Common myeloid progenitor, CD34-positive (primary cell): ENCODE measurements at places on chromosomes 2 and 18.

DNA sequence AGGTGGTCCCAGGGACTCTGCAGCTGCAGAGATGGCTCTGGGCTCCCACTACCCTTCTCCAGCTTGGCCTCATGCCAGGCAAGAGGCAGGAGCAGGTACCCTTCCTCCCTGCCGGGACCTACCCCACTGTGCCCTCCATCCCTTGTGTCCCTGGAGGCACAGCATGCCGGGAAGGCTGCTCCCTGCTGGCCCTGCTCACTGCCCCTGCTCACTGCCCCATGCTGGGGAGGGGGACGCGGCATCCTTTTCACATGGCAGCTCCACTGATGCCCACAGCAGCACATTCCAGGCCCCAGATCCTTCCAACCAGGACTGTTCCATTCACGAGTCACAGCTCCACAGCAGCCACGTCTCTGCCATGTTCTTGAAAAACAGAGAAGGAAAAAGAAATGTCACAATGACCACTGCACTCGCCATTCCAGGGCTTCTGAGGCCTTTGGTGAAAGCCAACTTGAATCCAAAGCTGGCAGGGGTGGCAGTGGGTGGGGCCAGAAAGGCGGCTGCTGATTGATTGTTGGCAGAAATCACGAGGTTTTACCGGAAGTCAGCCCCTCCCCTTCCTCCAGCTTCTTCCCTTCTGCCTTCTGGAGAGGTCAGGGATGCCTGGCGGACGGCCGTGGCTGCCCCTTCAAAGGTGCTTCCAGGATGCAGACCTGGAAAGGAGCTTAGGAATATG lies 268.0 kb downstream of the CYP26B1 start:
- no peak for DNase-seq

DNA sequence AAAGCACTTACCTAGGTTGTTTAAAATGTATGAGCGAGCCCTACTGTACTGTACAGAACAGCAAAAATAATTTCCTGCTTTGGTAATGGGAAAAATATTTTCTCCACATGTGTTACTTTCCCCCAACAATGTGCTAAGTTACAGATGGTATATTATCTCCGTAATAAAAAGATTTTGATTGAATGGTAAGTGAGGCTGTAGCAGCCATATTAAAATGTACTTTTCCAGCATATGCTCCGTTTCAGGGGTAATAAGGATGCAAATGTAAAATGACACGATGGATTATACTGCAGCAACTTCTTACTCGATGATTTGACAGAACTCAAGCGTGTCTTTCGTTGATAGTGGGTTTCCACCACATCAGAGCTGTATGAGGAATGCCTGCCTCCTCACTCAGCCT lies 50.5 kb downstream of the OSBPL6 start:
- no peak for DNase-seq

GRCh38 chr2:157359628-157360027 lies 34.0 kb upstream of the ERMN start:
- no peak for DNase-seq

GRCh38 chr18:23134780-23135549 lies at the start of gene CABLES1:
Gene CABLES1, plus strand, starts transcription at chr18:23135485. Its CDS starts 278 bp downstream, at chr18:23135763.
- peak; percentile 76 for DNase-seq

DNA sequence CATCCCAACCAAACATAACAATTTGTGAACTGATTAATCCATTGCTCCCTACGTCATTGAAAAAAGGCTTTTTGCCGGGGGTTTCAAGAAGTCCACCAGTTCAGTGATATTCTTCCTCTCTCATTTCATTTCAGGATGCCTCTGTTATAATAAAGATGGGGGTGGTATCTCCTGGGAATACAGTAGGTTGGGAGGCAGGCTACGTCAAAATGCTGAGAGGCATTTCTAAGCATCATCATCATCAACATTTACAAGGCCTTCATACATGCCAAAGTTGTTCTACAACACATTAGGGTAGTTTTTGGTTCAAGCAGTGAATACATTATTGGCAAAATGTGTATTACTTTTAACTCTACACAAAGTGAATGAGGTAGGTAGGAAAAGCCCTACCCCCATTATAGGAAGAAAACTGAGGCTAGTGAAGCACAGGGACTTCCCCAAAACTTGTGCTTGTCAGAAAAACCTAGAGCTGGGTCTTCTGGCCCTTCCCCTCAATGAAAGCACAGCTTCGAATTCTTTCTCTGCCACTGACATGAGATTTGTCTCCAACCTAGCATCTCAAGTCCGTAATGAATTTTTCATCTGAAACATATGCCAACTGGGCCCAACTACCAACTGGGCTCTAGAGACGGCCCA lies 11.3 kb downstream of the OSR1 start:
- peak; percentile 47 for DNase-seq

DNA sequence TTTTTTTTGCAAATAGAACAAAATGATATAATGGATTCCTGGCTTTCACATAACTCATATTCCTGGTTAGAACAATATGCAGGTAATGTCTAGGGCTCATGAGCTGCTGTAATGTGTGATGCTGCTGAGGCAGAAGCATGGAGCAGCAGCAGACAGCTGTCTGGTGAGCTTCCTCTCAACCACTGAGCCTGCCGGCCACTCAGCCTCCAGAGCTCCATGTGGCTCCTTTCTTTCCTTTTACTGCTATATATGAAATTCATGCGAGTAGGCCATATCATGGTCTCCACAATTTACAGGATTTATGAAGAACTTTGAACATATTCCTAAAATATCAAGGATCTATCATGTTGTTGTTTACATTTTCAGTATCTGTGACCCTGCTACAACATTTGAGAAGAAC lies 120.9 kb downstream of the MEP1B start:
- no peak for DNase-seq

DNA sequence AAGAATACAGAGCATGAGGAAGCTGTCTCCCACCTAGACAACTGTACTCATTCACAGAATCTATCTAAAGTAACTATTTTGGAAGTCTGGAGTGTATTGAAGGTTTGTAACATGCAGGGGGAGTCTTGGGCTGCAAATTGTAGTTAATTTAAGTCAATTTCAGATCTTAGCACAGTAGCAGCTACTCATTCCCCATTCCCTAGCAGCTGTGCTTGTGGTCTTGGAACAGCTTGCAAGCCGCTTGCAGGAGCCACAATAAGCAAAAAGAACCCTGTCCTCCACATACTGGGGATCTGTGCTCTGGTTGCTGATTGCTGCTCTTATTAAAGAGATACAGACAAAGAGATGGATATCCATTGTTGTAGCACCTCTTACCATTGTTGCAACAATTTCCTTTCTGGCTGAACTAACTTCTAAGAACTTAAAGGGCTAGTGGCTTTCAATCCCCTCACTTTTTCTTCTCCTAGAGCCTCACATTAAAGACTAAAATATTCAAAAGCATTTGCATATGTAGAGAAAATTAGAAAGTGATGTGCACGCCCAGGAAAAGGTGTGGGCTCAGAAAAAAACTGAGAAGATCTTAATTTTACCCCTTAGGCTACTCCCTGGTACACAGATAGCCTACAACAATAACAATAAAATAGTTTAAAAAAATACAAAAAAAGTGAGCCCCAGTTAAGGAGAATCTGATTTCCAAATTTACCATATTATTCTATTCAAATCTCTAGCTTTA lies 1775.1 kb upstream of the PIK3C3 start:
- no peak for DNase-seq

- peak; percentile 12 for DNase-seq
Observed at GRCh38 chr2:176071330-176072291, 12.2 kb downstream of the EVX2 start.

DNA sequence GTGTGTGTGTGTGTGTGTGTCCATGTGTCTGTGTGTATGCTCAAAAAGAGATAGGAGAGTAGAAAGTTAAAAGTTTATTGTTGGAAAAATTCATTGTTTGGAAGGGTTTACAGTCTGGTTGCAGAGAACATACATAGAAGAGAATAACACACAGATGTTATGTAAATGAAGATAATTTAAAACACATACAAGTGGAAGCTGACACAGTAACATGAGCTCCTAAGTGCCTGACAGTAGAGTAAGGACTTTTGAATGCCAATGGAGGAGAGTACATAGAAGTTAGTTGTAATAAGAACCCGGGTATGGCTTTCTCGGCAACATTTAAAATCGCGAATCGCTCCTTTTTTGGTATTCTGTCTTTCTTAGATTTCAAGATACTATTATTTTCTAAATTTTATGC lies 137.0 kb upstream of the FANCL start:
- no peak for DNase-seq

GRCh38 chr2:223549215-223549614 lies 52.9 kb downstream of the SCG2 start:
- no peak for DNase-seq

DNA sequence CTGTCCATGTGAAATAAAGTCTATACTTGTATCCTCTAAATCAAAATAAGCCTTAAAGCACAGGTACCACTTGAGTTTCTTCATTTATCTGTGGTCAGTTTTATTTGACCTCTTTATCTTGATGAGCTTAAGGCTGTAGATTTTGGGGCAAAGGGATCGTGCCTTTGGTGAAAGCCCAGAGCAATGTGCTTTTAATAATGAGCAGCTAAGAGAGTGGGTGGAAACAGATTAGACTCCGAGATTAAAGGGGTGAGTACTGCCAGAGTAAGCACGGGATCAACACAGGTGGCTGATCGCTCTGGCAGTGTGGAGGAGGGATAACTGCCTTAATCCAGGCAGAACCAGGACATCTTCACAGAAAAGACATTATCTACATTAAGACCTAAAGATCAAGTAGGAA lies 280.4 kb downstream of the TDRD15 start:
- no peak for DNase-seq

- DNase-seq, result no peak
Observed at GRCh38 chr2:98551316-98551715, 57.0 kb downstream of the COA5 start.

DNA sequence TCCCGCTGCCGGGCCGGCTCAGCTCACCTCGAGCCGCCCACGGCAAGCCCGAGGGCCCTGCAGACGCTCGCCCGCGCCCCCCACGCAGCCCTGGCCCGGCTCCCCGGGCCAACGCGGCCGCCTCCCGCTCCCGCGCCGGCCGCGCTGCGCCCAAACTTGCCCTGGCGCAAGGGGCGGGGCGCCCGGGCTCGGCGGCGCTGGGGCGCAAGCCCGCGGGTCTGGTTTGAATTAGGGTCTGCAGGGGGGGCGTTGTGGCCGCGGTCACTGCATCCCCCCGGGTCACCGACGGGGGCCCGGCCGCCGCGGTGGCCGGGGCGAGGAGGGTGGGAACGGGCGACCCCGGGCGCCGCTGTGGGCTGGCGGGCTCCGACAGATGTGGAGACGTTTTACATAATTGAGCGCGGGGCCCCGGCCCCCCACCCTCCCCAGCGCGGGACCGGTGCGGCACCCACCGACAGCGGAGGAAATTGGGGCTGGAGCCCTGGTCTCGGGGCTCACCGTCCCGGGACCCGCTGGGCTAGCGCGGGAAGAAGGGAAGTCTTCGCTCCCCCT lies 690 bp downstream of the SDC1 start:
- no peak for DNase-seq

GRCh38 chr2:130328710-130329109 lies 14.0 kb upstream of the IMP4 start:
- no peak for DNase-seq

GRCh38 chr2:133968446-133968845 lies 285.4 kb upstream of the MGAT5 start:
- no peak for DNase-seq

DNA sequence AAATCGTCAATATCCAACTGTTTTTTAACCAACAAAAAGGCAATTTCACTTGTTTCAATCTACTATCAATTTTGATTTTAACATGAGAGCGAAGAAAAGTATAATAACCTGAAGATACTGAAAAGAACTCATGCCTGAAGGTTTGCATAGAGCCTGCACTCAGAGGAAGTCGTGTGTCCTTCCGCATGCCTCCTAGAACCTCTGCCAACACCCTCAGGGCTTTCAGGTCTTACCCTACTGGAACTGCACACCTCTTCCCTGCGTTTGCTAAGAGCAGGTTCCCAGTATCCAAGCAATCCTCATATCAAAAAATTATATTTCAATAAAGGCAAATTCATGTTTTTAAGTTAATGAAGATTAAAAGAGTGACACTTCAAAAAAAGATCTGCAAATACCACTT lies 74.7 kb downstream of the PIAS2 start:
- no peak for DNase-seq

- DNase-seq, result no peak
Observed at GRCh38 chr2:72004976-72005375, 142.7 kb downstream of the CYP26B1 start.

DNA sequence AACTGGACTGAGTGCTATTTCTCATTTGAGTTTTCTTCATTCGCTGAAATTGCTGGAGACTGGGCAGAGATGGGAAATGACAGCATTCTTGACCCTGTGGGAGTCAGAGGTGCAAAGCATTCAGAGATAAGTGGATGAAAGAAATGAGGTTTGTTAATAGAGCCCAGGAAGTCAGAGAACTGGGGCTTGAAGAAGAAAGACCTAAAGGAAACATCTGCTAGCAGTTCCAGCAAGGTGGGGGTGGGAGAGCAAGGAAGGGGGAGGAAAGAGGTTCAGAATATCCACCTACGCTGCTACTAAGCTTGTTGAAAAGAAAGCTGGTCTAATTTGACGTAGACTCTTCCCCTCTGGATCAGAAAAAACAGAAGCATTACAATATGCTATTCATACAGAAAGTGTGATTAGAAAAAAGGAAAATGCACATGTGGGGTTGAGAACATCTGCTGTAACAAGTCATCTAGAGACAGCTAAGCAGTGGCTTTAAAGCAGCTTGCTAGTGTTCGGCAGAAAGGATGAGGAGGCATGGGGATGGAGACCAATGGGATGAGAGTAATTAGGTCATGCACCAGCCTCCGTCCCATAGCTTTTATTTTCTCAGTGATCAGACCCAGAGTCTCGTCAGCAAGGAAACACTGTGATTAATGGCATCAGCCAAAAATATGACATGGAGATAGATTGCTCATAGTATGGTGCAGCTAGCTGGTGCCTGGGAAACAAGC lies 29.7 kb downstream of the NAB1 start:
- DNase-seq, result peak; percentile 18

- DNase-seq, result no peak
Observed at GRCh38 chr2:41610501-41611190, 437.2 kb upstream of the PKDCC start.

- DNase-seq, result peak; percentile 11
Observed at GRCh38 chr2:173077506-173078177, 2.0 kb downstream of the MAP3K20 start.

- no peak for DNase-seq
Observed at GRCh38 chr2:152227969-152228592, 52.5 kb upstream of the STAM2 start.

GRCh38 chr2:155944218-155944617 lies 388.3 kb downstream of the NR4A2 start:
- no peak for DNase-seq

GRCh38 chr2:208489687-208490086 lies 83.1 kb downstream of the PTH2R start:
- no peak for DNase-seq

GRCh38 chr2:113068706-113069485 lies 1.1 kb downstream of the IL1F10 start:
- no peak for DNase-seq

GRCh38 chr18:22868831-22869230 lies 64.3 kb upstream of the RBBP8 start:
- no peak for DNase-seq

DNA sequence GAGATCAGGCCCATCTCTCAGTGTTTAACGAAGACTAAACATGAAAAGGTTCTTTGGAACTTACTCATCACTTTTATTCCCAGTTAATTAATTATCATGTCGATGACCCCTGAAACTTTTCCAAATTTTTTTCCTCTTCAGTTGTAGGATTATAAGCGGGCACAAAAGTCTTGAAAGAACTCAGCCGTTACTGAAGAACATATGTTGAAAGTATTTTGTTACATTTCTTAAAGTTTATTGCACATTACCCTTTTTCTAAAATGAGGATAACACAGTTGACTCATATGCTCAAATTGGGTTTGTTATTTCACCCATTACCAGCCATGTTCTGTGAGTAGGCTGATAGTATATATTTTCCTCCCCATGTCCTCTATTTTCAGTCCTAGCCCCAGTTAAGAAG lies 75.9 kb upstream of the COL3A1 start:
- no peak for DNase-seq

GRCh38 chr2:157901325-157901724 lies 25.2 kb upstream of the ACVR1 start:
- DNase-seq, result peak; percentile 54
